NCI-H1436 treated with DMSO at 0.1 percent for 48 hours (cell line): ENCODE measurements at places on chromosomes 16 and 17.

DNA sequence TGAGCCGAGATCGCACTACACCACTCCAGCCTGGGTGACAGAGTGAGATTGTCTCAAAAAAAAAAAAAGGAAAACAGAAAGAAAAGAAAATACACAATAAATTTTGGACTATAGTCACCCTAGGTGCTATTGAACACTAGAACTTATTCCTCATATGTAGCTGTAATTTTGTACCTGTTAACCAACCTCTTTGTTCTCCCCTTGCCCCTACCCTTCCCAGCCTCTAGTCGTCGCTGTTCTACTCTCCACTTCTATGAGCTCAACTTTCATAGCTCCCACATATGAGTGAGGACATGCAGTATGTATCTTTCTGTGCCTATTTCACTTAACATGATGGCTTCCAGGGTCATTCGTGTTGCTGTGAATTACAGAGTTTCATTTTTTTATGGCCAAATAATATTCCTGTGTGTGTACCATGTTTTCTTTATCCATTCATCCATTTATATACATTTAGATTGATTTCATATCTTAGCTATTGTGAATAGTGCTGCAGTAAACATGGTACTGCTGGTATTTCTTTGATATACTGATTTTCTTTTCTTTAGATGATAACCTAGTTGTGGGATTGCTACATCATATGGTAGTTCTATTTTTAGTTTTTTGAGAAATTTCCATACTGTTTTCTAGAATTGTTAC, 28.3 kb downstream of the VPS35L start:
- DNase-seq, result peak; percentile 5

- no peak for DNase-seq
These were observed 19.4 kb downstream of the CFDP1 start for GRCh38 chr16:75413951-75414350.

DNA sequence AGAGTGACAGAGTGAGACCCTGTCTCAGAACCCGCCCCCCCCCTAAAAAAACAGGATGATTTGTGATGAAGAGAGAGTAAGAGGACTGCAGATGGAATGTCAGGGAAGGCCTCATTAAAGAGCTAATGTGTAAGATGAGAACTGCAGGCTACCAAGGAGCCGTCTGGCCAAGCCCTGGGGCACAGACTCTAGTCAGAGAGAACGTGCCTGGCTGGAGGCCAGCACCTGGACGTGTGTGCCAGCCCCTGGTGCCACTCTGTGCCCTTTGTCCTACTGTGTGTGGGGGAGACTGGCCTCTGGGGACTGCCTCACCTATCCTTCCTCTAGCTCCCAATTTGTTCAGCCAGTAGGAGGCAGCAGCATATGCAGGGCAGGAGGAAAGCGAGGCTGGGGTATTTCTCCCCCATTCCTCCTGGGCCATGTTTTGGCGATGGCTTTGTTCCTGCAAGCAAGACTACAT, 37.1 kb downstream of the KNOP1 start:
- DNase-seq, result no peak

DNA sequence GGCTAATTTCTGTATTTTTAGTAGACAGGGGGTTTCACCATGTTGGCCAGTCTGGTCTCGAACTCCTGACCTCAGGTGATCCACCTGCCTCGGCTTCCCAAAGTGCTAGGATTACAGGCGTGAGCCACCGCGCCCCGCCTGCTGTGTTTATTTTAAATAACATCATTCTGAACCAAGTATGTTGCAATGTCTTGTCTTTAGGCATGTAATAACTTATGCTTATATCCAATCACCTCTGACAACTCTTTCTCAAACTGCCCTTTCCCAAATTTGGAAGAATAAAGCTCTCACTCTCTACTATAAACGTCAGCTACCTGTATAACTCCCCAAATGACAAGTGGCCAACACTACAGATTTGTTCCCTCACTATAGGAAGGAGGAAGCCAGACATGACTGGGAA, 103.1 kb upstream of the FA2H start:
- DNase-seq, result no peak

DNA sequence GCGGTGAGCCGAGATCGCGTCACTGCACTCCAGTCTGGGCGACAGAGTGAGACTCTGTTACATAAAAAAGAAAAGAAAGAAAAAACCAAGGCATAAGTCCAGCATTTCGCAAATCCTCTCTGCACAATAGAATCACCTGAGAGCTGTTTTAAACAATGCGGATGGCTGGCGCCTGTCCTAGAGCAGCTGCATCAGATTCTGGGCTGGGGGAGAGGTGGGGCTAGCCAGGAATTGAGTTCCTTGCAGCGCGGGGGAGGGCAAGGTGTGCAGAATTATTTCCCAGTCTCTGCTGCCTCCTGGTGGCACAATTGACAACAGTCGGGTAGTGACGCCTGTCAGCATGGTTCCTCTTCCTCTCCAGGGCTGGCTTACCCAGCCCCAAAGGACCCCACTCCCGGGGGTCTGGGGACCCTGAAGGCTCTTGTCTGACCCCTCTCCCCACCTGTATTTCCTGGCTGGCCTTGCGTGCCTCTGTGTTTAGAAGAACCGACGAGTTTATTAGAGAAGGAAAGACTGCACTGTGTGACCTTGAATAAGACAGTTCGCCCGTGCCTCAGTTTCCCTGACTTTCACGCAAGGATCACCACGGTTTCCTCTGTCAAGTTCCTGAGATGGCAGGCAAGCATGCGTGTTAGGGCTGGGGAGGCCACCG, 41.1 kb upstream of the PLCG2 start:
- peak; percentile 73 for DNase-seq

- DNase-seq, result no peak
These were observed 99.8 kb downstream of the PITPNC1 start for GRCh38 chr17:67476787-67477335.

DNA sequence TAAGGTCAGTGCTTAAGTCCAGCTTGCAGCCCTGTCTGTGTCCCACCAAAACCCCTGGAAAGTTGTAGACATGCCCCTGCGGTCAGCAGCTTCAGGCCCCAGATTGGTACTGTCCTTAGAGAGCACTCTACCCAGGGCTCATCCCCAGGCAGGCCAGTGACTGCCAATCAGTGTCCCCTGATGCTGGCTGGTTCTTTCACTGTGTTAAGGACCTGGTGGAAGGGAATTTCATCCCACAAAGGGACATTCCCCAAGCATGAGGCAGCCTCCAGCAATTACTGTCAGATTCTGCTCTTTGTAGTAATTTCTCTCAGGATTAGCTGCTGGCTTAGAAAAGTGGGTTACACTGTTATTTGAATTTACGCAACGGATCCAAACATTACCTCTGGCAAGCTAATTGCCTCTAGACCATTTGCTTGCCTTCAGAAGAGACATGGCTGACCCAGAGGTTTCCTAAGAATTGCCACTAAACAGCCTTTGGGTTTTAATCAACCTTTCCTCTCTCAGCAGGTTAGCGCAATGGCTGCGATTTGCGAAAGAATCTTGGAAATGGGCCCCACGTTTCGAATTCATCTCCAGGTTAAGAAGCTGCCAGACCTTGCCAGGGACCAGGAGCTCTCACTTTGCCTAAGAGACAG, 5.9 kb downstream of the IRX6 start:
- DNase-seq, result no peak

GRCh38 chr16:51464996-51465395, 313.9 kb upstream of the SALL1 start:
- no peak for DNase-seq

DNA sequence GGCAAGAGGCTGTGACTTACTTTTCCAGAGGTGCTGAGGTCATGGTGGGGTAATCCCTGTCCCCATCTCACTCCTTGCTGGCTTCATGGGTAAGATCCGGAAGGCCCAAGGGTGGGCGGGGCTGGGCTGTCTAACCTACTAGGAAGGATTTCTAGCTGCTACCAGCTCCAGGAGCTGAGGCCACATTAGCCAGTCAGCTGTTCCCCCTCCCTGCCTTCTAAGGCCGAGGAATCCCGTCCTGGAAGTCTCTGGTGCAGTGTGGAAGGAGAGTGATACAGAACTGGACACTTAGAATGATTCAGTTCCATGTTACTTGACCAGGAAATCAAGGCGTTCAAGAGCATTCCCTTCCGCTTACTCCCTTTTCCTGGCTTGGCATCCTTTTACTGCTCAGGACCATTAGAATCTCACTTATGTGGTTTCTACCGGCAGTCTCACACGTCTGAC, 8.9 kb downstream of the GNGT2 start:
- DNase-seq, result no peak

DNA sequence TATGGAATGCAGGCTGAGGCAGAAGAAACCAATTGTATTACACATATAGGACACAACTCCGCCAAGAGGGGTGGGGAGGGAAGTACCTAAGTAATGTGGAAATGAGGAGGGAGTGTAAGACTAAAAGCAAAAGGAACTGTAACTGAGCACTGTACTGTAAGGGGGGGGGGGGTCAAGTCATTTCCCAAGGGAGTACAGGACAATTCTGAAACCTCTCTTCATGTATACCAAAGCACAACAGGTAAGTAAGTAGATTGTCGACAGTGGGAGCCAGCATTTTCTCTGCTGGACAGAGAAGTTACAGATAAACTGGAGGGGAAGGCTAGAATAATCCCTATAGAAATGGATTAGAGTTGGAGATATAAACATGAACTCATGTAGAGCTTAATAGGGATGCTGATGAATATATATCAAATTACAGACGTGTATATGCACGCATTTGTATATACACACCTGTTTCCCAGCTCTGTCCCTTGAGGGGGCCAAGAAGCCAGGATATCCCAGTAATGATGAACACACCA, 6.4 kb downstream of the USP22 start:
- no peak for DNase-seq

DNA sequence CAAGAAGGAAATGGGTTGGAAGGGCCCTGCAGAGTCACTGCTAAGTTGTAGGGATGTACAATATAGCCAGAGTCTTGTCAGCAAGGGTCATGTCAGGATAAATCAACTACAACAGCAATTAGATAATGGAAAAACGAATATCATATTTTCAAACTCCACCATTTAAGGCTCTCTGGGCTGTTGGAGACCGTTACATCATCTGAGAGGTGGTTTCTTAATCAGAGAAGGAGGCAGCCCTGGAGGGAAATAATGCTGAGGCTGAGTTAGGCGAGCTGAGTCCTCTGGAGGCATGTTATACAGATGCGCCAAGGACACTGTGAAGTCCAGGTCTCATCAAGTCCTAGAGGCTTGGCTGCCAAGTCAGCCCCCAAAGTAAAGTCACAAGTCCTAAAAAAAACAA, 30.3 kb downstream of the LYRM9 start:
- DNase-seq, result no peak

- no peak for DNase-seq
These were observed 120.7 kb downstream of the CCDC182 start for GRCh38 chr17:57624386-57624785.

DNA sequence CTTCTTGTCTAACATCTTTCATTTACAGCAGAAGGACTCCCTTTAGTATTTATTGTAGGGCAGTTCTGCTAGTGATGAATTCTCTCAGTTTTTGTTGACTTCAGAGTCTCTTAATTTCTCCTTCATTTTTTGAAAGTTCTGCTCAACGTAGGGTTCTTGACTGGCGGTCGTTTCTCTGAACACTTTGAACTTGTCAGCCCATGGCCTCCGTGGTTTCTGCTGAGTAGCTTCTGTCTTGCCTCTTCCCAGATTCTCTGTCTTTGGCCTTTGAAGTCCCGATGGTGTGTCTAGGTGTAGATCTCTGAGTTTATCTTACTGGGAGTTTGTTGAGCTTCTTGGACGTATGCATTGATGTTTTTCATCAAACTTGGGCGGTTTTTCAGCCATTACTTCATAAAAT, 13.4 kb downstream of the GAA start:
- no peak for DNase-seq

DNA sequence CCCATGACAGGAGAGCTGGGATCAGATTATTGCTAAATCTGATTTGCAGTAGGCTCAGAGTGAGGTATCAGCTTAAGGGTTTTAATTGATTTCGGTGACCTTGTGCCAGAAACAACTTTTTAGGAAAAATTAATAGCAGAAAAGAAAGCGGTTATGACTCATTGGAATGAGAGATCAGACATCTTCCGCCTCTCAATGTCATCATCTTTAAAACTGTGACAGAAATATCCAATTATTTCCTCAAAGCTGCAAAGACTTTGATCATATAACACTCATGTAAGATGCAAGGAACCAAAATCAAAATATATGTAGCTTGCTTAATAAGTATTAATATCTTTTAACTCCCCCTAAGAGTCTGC, 190.1 kb upstream of the FOXF1 start:
- no peak for DNase-seq

GRCh38 chr17:42361781-42362186, 26.5 kb downstream of the STAT3 start:
- DNase-seq, result peak; percentile 13

DNA sequence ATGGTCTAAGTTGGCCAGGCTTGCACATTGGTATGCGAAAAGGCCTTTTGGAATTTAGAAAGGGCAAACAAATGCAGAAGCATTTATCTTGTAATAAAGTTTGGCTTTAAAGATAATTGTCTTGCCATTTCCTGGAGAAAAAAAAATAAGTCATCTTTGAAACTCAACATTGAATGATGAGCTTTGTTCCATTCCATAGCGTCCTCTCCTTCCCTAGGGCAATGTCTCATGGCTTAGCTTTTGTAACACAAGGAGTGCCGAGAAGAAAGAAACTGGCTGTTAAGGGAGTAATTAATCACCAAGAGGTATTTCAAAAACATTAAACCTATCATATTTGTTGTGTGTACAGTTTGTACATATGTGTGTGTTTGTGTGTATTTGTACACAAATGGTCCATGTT, 372.3 kb downstream of the NPIPA8 start:
- no peak for DNase-seq

- DNase-seq, result no peak
These were observed 9.1 kb downstream of the BCL7C start for GRCh38 chr16:30884760-30885159.

GRCh38 chr16:65071433-65072311, 50.2 kb downstream of the CDH11 start:
- DNase-seq, result no peak

DNA sequence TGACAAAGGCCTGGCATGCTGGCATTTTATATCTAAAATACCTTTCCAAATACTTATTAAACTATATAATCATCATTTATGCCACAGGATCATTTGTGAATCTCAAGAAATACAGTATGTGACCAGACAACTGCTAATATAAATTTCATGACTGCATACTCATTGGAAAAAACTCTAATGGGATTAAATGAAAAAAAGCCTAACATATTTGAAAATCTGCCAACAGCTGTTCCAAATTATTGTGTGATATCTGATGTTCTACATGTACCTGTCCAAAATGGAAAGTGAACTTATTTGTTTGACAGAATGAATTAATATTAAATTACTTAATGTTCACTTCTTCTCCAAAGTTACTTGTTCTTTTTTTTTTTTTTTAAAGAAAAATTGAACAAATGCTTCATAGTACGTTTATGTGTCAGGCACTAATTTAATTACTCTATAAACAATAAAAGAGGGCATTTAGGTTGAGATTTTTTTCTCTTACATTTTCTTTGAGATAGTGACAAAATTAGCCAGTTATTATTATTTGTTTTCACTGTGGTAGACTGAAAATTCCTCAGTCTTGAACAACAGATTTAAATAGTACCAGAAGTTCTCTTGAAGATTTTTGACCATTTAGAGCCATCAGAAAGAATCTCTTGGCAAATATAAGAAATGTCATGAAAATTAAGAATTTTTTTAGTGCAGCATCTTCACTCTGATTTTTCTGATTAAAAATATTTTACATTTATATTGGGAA, 114.0 kb downstream of the FTO start:
- no peak for DNase-seq
